ENCODE measurements at places on chromosomes 2 and 18.

- no peak for DNase-seq
Observed at GRCh38 chr2:181130686-181131085, 150.3 kb downstream of the UBE2E3 start.

- DNase-seq, result no peak
Observed at GRCh38 chr2:118457951-118458350, 369.7 kb downstream of the INSIG2 start.

DNA sequence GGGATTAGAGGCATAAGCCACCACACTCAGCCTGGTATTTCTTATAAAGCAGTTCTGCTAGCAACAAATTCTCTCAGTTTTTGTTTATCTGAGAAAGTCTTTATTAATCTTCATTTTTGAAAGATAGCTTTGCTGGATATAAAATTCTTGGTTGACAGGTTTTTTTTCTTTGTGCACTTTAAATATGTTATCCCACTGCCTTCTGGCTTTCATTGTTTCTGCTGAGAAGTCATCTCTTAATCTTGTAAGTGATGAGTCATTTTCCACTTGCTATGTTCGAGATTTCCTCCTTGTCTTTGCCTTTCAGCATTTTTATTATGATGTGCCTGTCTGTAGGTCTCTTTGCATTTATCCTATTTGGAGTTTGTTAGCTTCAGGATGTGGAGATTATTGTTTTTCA is 5.9 kb upstream of the ELAC1 start:
- DNase-seq, result no peak

- DNase-seq, result no peak
Observed at GRCh38 chr2:85743304-85743978, 10.3 kb upstream of the ATOH8 start.

GRCh38 chr2:36569267-36569856 is 28.6 kb downstream of the FEZ2 start:
- no peak for DNase-seq

DNA sequence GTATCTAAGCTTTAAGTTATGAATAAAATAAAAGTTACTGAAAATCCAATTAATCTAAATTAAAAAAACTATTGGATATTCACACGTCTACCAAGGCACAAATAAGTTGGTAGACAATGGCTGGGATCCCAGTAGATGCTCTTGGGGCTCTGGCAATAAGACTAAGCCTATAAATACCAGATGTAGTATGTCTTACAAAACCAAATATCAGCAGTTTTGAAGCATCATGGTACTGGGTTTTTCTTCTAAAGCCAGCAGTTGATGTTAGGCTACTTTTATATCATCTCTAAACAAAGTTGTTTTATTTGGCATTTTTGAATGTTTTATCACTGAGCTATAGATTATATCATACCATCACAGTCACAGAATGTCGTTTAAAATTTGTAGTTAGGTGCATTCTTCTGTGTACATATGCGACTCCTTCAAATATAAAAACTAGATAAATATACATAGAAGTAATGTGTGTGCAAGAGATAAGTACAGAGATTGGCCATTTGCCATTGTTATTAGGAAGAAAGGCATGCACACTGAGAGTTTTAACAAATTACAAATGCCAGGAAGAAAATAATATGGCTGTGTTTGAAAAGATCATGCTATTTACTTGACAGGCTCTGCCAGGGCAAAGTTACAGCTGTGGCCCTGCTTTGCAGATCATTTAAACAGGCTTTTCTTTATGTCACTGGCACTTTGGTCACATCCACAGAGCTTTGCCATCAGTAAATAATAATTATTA is 21.6 kb upstream of the TMEM17 start:
- no peak for DNase-seq

GRCh38 chr18:5288517-5288935 is 7.0 kb downstream of the ZBTB14 start:
- no peak for DNase-seq

DNA sequence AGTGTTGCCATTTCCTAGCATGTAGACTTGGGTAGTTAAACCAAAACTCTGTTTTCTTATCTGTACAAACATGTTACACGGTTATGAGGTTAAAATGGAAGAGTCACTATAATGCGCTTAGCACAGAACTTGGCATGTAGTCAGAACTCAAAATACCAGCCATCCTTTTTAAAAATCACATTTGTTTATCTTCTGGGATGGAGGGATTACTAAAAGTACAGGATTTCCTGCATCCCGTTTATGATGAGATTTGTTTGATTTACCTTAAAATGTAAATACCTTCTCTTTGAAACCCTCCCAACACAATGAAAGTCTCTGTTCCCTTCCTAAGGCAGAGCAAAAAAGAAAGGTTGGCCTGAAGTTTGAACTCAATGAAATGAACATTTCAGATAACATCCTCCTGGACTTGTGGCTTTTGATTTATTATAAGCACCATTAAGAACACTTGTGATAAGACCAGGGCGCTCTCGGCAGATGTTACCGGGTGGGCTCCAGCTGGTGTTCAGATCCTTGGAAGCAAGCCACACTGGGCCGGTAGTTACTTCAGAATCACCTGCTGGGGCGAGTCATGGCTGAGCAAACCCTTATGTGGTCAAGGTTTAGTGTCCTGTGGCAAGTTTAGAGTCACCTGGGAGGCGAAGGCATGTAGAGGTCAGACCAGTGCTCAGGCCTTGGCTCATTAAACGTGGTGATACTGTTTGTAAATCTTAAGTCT is 105.7 kb downstream of the MGAT5 start:
- DNase-seq, result no peak

DNA sequence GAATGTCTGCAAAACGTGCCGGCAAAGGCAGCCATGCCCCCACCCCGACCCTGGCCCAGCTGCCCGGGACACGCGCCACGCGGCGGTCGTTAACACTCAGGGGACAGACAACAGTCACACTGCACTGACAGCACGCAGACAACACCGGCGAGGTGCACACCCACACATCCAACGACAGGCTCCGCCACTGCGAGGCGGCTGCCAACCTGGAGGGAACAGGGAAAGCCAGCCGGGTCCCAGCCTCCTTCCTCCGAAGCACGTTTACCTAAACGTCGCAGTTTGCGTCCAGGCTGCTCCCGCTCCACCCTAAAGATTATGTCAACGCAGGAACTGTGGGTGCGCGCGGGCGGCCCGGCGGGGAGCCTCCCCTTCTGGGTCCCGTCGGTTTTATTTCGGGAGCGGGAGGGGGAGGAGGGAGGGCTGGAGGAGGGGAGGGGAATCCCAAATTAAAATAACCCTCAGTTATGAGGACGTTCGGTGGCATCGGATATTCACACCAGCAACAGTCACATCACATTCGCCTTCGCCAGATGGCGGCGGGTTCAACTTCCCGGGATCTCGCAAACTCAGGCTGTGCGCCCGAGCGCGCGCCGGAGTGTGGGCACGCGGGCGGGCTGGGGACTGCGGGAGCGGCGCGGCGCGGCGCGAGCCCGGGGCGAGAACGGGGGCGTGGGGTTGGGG is 644 bp downstream of the PTGR3 start:
- no peak for DNase-seq

DNA sequence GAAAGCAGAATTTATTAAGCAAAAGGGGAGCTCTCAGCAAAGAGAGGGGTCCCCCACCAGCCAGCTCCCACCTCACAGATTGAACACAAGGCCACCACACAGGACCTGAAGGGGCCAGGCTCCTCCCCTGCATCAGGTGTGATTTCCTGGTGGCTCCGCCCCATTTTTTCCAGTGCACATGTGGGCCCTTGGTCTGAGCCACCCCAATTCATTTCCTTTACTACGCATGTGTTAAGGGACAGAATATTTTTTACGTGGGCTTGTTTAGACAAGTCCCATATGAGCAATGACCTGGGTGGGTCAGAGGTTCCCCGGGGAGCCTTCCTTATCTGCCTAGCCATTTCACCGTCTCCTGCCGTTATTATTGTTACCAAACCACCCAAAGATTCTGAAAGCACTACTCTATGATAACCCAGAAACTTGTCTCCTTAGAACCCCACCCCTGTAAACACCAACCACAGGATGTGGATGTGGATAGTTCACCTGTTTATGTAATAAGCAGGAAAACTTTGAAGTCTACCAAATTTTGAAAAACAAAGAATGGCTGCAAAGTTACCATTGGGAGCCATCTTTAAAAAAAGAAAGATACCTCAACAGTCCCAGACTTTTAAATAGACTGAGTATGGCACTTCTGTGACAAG is 191.7 kb downstream of the CD226 start:
- DNase-seq, result no peak

DNA sequence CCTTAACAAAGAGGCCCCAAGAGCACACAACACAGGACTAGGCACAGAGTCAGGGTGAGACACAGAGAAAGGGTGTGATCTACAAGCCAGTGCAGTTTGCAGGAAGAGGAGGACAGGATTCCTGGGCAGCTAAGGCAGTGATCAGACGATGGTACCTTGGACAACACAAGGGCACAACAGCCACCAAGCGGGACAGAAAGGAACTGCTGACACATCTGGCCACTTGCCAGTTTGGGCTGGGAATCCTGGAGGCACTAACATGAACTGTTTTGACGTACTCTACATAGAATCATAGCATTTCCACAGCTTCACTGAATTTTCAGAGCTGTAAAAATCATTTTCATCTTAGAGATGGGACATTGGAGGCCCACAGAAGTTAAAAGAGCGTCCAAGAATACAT is 221.5 kb upstream of the SLC35G4 start:
- peak; percentile 1 for DNase-seq

DNA sequence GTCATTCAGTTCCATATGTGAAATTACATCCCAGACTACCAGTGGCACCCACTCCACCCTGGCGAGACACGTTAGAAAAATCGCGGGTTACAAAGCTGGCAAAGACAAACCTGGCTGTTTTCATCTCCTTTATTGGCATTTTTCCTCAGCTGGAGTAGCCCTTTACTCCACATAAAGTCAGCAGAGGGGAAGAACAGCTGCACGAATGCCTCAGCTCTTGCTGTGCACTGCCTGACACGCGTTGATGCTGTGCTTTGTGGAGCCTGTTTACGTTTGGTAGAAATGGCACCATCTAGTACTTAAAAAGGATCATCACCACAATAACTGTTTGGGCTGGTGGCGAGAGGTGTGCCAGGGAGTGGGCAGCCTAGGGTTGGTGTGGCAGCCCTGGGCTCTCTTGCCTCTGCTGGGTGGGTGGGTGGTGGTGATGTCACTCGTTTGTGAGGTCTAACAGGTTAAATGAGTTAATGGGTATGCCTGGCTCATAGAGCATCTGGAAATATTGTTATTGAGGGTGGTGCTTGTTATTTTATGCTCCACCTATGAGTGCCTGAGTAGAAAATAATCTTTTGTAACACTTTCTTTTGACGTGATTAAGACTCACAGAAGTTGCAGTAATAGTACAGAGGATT is 16.4 kb downstream of the FARP2 start:
- no peak for DNase-seq

- no peak for DNase-seq
Observed at GRCh38 chr18:12944709-12945108, 3.1 kb upstream of the SEH1L start.

DNA sequence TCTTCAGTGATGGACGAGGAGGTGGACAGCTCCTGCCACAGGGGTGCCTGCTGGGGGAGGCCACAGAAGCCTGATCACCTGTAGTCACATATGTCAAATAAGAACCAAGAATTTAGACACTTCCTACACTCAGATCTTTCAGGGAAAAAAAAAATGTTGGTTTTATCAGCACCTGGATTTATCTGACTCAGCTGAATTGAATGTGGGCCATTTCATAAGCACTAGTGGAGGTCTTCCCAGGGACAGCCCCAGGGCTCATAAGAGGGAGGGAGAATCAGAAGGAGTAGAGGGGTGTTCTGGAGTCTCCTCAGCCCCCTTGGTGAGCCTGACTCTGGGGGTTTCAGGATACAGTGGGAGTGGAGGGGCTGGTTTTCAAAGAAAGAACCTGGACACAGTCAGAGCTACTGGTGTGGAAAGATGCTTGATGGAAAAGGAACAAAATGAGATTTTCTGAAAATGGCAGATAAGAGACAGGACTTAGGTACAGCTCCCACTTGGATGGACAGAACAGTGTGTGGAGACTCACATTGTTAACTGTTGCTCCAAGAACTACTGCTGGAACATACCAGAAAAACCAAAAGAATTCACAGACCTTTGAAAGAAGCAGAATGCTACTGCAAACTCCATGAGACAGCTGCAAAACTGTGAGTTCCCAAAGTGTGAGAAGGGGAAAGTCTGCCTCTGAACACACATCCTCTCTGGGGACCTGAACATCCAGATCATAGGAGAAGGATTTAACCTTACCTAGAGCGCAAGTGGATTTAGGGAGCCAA is 45.4 kb downstream of the LCT start:
- DNase-seq, result no peak

GRCh38 chr2:202261531-202261930 is 4.0 kb upstream of the NOP58 start:
- DNase-seq, result no peak

GRCh38 chr2:101830146-101830545 is 132.6 kb downstream of the MAP4K4 start:
- DNase-seq, result no peak

DNA sequence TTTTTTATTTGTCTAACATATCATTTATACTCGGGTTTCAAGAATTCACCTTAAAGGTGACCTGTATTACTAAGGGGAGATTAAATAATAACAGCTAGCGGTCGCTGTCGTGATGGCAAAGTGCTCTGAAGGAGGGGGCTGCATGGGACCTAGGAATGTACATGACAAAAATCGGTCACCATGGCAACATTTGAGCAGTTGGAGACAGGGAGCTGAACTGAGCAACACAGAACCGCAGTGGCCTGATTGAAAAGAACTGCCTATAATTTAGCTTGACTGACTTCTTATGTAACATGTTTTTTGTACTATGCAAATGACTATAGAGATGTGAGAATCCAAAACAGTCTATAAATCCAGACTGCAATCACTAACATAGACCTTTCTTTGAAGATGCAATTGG is 34.3 kb upstream of the EPHA4 start:
- DNase-seq, result no peak

GRCh38 chr2:84395820-84396219 is 63.3 kb downstream of the SUCLG1 start:
- no peak for DNase-seq

DNA sequence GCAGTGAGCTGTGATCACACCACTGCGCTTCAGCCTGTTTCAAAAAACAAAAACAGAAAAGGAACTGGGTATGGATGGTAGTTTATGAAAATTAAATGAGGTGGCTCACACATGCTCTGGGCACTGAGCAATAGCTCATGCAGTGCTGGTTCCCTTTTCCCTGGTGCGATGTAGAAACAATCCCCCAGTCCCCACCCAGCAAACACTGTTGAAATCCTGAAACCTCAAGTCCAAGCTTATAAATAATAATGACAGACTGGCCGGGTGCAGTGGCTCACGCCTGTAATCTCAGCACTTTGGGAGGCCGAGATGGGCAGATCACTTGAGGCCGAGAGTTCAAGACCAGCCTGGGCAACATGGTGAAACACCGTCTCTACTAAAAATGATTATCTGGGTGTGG is 55.4 kb upstream of the SMAD2 start:
- DNase-seq, result no peak

Measured in stimulated activated CD8-positive, alpha-beta memory T cell treated with anti-CD3 and anti-CD28 coated beads, Interleukin-4, amount 100 ng/mL, for 24 hours (primary cell).